ENCODE measurements at places on chromosomes 5 and 9.
A peak's percentile ranks its signal among the peaks of the same experiment; 100 is the strongest.

DNA sequence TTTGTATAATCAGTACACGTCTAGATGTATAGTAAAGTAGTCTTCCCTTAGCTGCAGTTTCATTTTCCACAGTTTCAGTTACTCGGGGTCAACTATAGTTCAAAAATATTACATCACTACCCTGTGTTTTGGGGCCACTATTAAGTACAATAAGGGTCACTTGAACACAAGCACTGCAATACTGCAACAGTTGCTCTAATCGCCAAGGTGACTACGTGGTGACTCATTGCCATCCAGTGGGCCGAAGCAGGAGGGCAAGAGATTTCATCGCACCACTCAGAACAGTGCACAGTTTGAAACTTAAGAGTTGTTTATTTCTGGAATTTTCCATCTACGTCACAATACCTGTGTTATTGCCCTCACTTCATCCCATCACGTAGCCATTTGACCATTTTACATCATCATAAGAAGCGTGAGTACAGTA is at the start of gene ARL14EPL:
TSS of gene ARL14EPL (plus strand) at position 379 of the 424 bp plus-strand sequence. CDS start 18,994 bp downstream, outside the sequence.
- DNase-seq = peak; percentile 90

DNA sequence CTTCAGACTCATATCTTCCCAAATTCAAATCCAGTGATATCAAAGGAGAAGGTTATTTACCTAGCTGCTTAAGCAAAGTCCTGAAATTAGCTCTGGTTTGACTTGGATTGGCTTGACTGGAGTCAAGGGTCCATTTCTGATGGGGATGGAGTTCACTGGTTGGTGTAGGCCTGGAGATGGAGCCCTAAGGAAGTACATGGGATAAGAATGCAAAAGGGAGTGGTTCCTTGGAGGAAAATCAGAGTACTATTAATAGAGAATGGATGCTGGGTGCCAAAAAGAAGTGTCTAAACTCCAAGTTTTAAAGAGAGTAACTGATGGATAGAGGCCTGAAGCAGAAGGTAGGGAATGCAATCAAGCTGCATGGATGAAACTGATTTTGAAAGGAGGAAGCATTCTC is 13.8 kb downstream of the TXNDC8 start:
- DNase-seq = no peak

DNA sequence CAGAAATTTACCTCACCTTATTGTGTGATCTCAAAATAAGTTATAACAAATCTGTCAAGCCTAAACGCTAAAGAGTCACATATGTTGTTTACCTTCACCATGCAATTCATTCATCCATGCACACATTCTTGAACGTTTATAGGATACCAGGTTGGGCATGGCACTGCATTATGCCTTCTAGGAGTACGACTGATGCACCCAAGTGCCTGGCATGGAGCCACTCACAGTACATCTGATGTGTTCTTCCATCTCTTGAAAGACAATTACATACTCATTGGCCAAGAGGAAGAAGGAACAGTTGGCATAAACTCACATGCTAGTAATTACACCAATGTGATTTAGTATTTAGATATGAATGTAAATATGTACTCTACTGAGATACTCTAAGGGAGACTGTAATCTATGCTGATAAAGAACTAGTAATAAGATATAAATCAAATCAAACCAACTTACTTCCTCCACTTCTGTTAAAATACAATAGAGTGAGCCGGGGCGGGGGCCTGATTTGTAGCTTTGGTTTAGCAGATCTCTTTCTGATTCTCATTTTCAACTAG is 90.7 kb downstream of the LPAR1 start:
- no peak for DNase-seq

DNA sequence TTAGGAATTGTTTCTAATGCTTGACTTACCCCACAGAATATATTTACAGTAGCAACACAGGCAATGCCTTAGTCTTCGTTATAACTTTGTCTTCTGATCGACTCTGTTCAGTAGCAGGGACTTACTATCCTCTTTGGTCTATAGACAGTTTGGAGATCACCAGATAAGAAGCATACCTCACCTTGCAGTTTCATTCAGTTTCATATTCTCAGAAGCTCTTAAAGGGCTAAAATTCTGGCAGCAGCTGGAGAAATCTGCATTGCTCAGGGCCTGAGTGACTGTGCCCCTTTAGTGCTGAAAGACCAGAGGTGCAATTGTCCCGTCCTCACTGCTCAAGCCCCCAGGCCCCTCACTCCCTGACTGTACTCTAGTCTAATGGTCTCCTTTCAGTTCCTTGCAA is 26.0 kb downstream of the ZBTB43 start:
- no peak for DNase-seq

GRCh38 chr9:137924169-137924568 is 46.6 kb downstream of the CACNA1B start:
- no peak for DNase-seq

Measured in NB4 (cell line).